Stimulated activated CD4-positive, alpha-beta T cell treated with anti-CD3 and anti-CD28 coated beads, Interleukin-12 subunit alpha, Interleukin-12 subunit beta, amount 100 ng/mL, for 24 hours (primary cell): ENCODE measurements at places on chromosomes 5 and 9.

GRCh38 chr5:18323891-18324290, 689.6 kb downstream of the TAF11L14 start:
- no peak for DNase-seq

DNA sequence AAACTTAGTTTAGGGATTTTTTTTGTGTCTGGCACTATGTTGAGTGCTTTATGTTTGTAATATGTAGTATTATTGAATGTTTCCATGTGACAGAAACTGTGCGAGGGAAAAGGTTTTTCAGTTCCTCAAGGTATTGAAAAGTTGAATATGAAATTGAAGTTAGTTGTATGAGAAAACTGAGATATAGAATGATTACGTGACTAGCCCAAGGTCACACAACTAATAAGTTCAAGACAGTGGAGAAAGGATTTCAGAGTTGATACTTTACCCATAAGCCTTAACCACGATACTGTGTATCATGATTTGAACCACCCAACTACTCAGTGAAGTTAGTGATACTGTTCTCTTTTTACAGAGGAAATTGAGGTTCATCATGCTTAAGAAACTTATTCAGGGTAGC, 5.7 kb downstream of the NIPBL start:
- no peak for DNase-seq

DNA sequence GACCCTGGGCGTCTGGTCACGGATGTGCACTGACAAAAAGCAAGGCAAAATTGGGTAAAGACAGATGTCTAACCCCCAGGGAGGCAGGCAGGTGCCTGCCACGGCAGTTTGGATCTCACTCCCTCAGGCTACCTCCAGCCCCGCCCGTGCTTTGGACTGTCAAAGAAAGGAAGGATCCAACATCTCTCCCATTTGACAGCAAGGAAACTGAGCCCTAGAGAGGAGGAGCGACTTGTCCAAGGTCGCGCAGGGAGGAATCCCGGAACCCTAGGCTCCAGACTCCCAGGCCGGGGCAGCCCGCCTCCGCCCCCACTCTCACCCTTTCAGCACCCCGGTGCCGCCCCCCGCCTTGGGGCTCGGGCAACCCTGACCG, 376 bp downstream of the GOLGA1 start:
- DNase-seq, result no peak

DNA sequence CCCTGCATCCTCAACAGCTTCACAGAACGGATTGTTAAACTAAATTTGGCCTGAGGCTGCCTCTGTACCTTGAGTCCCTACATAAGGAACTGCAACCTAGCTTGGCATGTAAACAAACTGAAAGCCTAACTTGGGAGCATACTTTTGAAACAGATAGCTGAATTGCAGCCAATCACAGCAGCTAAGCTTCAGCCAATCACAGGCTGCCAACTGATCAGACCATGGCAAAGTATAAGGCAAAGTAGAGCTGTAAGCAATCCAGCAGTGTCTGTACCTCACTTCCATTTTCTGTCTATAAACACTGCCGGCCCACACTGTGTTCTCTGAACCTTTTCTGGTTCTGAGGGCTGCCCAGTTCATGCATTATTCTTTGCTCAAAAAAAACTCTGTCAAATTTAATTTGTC, 8.9 kb upstream of the ZNF483 start:
- no peak for DNase-seq

DNA sequence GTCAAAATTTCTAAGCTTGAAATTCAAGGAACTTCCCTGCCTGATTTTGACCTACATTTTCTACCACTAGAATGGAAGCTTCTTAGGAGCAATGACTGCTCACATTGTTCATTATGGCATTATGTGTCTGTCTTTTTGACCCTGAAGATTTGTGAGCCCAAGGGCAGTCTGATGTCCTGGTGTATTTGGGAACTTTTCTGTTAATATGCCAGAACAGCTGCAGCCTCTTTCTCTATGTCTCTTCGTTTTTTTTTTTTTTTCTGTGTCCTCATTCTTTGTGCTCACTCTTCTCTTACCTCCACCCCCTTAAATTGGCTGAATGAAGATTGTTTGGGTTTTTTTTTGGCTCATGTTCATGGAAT, 34.8 kb upstream of the TMC1 start:
- no peak for DNase-seq

DNA sequence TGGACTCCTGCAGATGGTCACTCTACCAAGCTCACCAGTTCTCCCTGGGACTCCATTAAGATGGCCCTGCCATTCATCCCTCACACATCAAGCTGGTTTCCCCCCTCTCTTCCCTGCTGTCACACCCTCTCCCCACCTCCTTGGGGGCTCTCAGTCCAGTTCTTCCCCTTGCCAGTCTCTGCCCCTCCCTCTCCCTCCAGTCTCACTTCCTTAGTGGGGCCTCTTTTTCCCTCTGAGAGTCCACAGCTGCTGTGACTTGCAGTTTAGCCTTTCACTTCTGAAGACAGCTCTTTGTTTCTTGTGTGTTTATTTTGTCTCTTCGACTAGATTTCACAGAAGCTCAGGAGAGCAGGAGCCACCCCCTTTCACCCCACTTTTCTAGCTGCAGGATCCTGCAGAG, 10.5 kb downstream of the DOCK2 start:
- no peak for DNase-seq

DNA sequence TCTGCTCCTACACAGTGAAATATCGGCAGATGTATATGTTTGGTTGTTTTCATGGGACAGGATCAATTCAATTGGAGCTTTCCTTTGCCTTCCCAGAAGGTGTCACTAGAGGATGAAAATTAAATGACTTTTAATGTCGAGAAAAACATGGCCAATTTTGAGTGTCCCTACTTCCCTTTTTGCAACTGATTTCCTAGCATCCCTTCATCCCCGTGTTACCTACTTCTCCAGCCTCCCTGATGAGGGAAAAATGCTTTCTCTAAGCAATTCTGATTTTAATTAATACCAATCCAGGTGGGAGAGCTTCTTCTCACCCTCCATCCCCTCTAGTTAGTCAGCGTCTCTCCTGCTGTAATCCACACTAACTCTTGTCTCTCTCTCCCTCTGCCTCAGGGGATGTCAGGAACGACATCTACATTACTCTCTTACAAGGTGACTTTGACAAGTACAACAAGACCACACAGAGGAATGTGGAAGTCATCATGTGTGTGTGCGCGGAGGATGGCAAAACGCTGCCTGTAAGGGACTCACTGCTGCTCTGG, 64.9 kb downstream of the DOCK2 start:
- DNase-seq, result no peak

- DNase-seq, result no peak
Observed at GRCh38 chr5:532521-533242, 8.4 kb upstream of the SLC9A3 start.

- no peak for DNase-seq
Observed at GRCh38 chr5:144395704-144396103, 225.0 kb downstream of the KCTD16 start.

DNA sequence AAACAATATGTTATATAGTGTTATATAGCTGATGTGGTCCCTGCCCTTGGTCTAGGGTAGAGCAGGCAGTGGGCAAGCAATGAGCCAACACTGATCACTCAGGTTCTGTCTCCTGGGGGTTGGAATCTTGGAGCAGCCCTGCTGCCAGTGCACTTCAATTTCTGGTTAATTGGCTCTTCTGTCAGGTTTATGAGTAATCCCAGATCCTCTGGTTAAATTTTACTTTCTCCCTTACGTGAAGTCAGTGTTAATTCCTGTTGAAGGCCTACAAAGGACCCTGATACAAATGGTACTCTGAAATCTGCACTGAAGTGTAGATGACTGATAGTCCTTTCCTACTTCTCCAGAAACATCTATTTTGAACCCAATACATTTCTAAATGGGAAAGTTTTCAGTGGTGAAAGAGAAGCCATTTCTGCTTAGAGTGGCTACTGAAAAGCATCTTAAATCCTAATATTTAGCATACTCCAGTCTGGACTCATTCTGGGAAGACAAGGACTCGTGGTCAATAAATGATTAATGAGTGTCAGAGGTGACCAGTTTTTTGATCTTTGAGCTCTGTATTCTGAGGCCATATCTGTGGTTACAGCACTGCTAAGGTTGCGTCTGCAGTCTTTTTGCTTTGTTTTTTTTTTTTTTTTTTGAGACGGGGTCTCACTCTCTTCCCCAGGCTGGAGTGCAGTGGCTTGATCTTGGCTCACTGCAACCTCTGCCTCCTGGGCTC, 442.4 kb downstream of the KIF4B start:
- DNase-seq, result no peak

GRCh38 chr5:83167538-83167937, 90.2 kb downstream of the XRCC4 start:
- no peak for DNase-seq

GRCh38 chr5:150757087-150757649, 1.6 kb downstream of the DCTN4 start:
- no peak for DNase-seq

DNA sequence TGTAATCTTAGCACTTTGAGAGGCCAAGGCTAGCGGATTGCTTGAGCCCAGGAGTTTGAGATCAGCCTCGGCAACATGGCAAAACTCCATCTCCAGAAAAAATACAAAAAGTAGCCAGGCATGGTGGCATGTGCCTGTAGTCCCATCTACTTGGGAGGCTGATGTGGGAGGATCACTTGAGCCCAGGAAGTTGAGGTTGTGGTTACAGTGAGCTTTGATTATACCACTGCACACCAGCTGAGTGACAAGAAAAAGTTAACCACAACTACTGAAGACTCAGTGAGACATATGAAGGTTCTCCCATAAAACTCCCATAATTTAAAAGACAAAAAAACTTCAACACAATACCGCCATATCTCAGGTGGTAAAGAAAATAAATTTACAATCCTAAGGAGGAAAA, 98.0 kb downstream of the NR6A1 start:
- no peak for DNase-seq

DNA sequence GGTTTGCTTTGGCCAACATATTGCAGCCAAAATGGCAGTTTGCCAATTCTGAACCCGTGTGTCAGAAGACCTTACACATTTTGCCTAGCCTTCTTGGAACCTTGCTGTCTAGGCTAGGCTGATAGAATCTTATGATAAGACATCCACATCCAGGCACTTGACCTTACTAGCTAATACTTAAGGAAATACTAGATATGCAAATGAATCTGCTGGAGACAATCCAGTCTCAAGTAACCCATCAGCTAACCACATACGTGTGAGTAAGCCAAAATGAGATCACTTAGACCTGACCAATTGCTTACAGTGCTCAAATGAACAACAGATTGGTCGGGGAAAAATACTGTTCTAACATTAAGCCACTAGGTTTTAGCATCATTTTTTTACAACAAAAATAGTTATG, 1504.6 kb upstream of the CDH9 start:
- DNase-seq, result no peak

DNA sequence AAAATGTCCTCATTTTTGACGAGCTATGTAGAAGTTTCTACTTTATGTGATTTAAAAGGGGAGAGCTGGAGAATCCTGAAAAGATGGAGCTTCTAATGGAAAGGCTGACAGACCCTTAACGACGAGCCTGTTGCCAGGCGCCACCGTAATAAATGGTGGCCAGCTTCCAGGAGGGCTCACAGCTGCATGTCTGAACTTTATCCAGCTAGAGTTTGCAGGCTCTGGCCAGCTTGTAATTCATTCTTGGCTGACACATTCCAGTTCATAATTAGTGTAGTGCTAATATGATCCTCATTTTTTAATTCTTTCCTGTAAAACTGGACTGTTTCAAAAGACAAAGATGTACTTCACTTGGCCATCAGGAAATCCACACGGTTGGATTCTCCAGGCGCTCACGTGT, 246.7 kb downstream of the GAS1 start:
- no peak for DNase-seq

- no peak for DNase-seq
Observed at GRCh38 chr9:89641980-89642379, 37.2 kb downstream of the GADD45G start.

- DNase-seq, result no peak
Observed at GRCh38 chr5:107430071-107430625, 240.6 kb downstream of the EFNA5 start.

DNA sequence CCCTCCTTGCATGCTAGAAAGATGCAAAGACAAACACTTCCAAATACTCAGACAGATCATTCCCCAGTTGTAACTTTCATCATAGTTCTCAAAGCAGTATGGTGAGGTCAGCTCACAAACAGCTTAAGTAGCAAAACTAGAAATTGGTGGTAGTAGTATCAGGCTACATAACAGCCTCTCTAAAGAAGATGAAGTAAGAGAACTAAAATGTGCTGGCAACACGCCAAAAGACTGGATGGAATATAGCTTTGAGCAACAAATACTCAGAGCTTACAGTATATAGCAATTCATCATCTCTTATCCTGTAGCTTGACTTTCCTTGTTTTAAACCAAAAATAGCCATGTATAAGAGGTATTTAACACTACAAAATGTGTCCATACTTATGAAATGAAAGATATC, 7.5 kb downstream of the PFDN1 start:
- no peak for DNase-seq

DNA sequence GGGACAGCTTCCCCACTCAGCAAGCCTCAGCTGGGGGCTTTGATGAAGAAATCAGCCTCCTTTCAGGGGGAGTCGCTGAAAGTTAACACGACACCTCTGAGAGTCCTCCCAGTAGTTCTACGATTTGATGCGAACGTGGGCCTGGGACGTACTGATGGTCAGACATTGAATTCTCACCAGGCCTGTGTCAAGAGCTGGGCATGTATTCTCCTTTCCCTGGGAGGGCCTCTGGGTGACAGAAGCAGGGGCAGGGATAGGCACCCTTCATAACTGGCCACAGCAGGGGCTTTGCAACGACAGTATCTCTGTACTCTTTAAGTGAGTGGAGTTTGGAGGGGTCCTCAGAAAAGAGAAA, 15.6 kb upstream of the COL5A1 start:
- no peak for DNase-seq

DNA sequence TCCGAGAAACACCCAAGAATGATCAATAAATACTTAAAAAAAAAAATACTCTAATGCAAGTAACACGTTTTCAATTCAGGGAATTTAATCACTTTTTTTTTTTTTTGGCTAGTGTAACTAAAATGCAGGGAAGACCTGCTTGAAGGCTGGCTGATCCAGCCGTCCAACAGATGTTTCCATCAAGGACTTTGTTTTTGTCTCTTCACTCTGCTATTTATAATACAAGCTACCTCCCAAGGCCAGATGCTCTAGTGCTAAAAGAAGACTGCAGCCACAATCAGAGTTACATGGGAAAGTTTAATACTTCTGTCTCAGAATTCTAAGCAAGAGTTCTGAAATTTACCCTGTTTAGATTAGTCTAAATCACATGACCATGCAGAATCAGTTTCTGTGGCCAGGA, 14.5 kb downstream of the TBCA start:
- no peak for DNase-seq
